Effector memory CD8-positive, alpha-beta T cell (primary cell): ENCODE measurements at places on chromosomes 12 and 14.

DNA sequence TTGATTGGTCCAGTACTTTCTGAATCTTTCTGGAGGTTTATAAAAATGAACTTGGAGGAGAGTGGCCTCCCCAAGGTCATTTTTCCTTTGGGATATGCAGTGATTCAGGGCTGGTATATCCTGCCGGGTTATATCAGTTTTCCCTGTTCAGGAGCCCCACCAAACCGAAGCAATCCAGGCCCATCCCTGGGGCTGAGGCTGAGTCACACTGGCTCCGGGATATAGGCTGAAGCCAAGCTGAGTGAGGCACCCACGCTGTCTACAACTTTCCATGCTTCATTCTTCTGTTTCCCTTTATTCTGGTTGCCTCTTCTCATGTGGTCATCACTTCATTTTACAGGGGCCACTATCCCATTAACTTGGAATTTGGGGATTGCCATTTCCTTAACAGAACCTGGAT, 3.4 kb downstream of the SSPN start:
- no peaks in the 10 kb centered on the region for H3K36me3 ChIP-seq
- H3K27me3 ChIP-seq: peaks cover 49% of the 10 kb centered on the region

- H3K4me3 ChIP-seq: no peak overlapping the region
- no peaks in the 10 kb centered on the region for H3K36me3 ChIP-seq
- no peak for DNase-seq
- H3K27me3 ChIP-seq: no peaks in the 10 kb centered on the region
These were observed 68.5 kb upstream of the FUT8 start for GRCh38 chr14:65344011-65344410.

DNA sequence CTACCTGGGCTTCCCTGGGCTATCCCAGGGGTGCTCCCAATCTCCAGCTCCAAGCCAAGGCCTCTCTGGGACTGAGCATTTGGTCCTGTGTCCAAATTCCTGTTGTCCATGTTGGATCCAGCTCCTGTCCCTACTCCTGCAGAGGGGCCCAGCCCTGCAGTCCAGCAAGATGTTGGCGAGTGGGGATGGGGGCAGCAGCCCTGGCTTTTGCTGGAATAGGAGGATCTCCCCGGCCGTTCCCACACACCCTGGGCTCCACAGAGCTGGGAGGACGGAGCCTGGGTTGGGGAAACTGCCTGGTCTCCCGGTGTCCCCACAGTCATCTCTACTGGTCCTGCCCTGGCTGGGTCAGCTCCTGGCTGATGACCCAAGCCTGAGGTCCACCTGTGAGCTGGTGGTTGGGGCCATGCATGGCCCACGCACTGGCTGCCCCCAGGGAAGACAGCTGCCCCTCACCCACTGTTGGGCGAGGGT, 219.6 kb upstream of the C14orf180 start:
- peaks cover 4% of the 10 kb centered on the region for H3K4me1 ChIP-seq
- peaks cover 3% of the 10 kb centered on the region for H3K36me3 ChIP-seq
- no peak overlapping the region for H3K27ac ChIP-seq
- no peak for DNase-seq

DNA sequence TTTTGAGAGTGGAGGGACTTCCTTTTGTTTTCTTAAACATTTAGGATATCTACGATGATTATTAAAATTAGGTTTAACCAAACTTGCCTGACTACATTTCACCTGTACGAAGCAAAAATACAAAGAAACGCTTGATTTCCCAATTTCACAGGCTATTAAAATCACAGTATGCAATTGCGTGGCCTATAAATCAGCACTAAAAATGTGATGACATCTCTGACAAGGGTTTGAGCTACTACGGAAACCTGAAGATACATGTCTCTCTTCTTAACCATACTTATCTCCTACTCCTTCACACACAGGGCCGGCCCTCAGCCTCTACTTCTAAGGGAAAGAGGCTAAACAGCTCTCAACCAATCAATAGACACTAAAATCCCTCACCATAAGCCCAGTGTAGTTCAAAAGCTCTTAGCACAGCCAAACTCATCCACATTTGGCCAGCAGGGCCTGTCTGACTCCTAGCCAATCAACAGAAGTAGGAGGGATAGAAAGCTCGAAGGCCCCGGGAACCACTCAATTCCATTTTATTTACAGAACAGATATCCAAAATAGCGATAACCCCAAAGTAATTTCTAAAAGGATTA, 137.3 kb downstream of the FOXN3 start:
- H3K36me3 ChIP-seq: peaks cover 6% of the 10 kb centered on the region
- no peak for DNase-seq
- H3K4me1 ChIP-seq: peaks cover 47% of the 10 kb centered on the region
- no peaks in the 10 kb centered on the region for H3K27me3 ChIP-seq
- no peak overlapping the region for H3K27ac ChIP-seq

DNA sequence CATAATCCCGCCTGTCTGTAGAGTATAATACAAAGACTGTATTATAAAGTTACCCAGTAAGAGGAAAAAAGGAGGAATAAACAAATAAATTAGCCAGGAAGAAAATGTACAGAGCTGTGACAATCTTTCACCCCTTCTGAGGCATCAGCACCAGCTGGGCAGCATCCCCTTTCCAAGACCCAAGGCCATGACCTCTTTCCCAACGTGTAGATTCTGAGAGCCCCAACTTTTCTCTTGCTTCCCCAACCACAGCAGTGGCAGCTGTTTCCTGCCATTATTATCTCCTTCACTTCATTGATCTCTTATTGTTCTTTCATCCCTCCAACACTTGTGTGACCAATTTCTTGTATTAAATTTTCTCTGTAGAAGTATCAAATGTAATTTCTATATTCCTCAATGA, 101.6 kb downstream of the BBS10 start:
- H3K36me3 ChIP-seq: no peaks in the 10 kb centered on the region
- no peak for DNase-seq
- no peak overlapping the region for H3K27ac ChIP-seq
- peaks cover 22% of the 10 kb centered on the region for H3K27me3 ChIP-seq
- H3K4me3 ChIP-seq: no peak overlapping the region

DNA sequence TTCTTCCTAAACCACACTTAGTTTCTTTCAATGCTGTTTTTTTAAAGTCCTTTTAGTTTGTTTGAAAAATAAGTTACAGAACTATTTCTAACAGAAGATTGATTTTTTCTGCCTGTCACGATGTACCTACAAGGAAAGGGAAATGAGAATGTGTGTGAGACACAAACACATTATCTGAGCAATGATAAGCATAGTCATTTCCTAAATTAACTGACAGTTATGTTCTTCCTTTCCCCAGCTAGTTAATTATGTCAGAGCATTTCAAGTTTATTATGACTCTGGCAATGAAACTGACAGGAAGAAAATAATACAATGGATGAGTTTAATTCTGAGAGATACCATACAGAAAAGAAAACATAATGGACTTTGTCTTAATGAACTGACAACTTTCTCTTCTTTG, 21.3 kb upstream of the LDHB start:
- no peak for DNase-seq
- H3K27ac ChIP-seq: no peak overlapping the region
- H3K27me3 ChIP-seq: peaks cover 6% of the 10 kb centered on the region
- peaks cover 4% of the 10 kb centered on the region for H3K36me3 ChIP-seq

- H3K4me1 ChIP-seq: peaks cover 8% of the 10 kb centered on the region
- H3K36me3 ChIP-seq: peaks cover 12% of the 10 kb centered on the region
- no peaks in the 10 kb centered on the region for H3K27me3 ChIP-seq
- no peak overlapping the region for H3K4me3 ChIP-seq
- no peak for DNase-seq
These were observed 13.4 kb downstream of the ATXN2 start for GRCh38 chr12:111585690-111586089.

GRCh38 chr12:119204671-119205285, 26.0 kb downstream of the HSPB8 start:
- H3K4me1 ChIP-seq: no peaks in the 10 kb centered on the region
- no peaks in the 10 kb centered on the region for H3K36me3 ChIP-seq
- no peak overlapping the region for H3K27ac ChIP-seq
- no peak for DNase-seq
- no peak overlapping the region for H3K4me3 ChIP-seq
- no peaks in the 10 kb centered on the region for H3K27me3 ChIP-seq

DNA sequence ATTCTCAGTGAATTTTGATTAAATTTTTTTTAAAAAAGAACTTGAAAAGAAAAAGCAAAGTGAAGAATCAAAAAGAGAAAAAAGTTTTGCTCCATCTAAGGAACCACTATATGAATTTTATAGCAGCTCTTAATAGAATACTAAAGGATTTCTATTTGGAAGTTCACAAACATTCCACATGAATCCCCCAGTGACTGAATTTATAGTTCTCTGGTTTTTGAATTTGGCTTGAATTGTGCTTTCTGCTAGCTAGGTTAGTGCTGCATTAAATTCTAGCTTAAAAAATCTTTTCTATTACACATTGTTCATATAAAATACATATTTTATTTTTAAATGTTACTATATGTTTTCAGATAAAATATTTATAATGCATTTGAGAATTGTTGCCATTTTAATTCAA, 675.4 kb downstream of the RERGL start:
- H3K4me1 ChIP-seq: no peaks in the 10 kb centered on the region
- no peaks in the 10 kb centered on the region for H3K36me3 ChIP-seq
- H3K4me3 ChIP-seq: no peak overlapping the region
- H3K27ac ChIP-seq: no peak overlapping the region

DNA sequence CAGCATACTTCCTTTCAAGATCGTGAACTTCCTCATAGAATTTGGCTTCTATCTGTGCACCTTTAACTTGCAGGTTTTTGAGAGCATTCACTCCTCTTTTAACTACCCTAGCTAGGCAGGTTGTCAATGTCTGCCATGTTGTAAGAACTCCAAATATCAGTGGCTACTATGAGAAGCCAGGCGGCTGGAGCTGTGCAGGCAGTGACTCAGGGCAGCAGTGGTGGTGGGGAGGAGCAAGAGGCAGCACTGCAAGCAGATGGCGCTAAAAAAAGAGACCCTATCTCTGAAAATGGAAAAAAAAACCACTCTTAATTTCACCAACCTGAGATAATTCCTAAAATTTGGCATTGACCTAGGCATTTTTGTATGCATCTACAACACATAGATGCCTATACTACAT, 28.5 kb downstream of the YARS2 start:
- no peak overlapping the region for H3K4me3 ChIP-seq
- H3K36me3 ChIP-seq: peaks cover 57% of the 10 kb centered on the region
- H3K27ac ChIP-seq: no peak overlapping the region
- H3K27me3 ChIP-seq: no peaks in the 10 kb centered on the region
- no peaks in the 10 kb centered on the region for H3K4me1 ChIP-seq

DNA sequence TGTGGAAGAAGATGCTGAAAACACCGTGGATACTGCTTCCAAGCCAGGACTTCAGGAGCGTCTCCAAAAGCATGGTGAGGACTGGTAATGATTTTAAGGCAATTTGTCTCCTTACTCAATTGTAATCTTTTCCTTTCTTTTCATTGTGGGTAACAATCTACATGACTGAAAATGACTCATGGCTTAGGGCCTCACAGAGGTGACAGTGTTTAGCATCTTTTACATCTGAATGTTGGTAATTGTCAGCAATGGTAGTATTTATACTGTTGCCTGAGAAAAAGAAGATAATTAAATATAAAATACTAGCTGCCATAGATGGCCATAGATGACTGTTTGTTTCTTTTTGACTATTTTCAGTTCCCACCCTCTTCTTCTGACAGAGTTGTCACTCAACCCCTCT, 31.6 kb downstream of the TULP3 start:
- no peak for DNase-seq
- H3K27ac ChIP-seq: no peak overlapping the region
- peaks cover 26% of the 10 kb centered on the region for H3K36me3 ChIP-seq
- H3K4me1 ChIP-seq: peaks cover 3% of the 10 kb centered on the region
- H3K27me3 ChIP-seq: no peaks in the 10 kb centered on the region

DNA sequence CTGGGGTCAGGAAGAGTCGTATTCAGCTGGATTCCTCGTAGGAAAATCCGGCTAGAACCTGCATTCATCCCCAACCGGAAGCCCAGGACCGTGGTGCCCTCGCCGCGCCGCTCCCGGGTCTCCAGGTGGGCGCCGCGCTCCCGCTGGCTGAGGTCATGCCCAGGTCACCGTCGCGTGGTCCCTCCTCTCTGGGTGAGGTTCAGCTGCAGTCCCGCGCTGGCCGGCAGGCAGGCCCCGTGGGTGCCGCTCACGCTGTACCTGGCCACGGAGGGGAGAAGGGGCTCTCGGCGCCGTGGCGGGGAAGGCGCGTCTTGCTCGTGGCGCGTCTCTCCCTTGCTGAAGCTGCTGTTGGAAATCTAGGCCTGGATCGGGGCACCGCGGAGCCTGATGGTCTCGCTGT, 44.5 kb downstream of the LRTM2 start:
- no peak overlapping the region for H3K27ac ChIP-seq
- H3K36me3 ChIP-seq: no peaks in the 10 kb centered on the region
- no peak overlapping the region for H3K4me3 ChIP-seq

GRCh38 chr12:120321382-120322202, 6.0 kb downstream of the PLA2G1B start:
- peaks cover 20% of the 10 kb centered on the region for H3K4me1 ChIP-seq
- H3K4me3 ChIP-seq: no peak overlapping the region
- no peaks in the 10 kb centered on the region for H3K27me3 ChIP-seq
- no peak for DNase-seq
- H3K27ac ChIP-seq: no peak overlapping the region

- no peak overlapping the region for H3K4me3 ChIP-seq
- peaks cover 23% of the 10 kb centered on the region for H3K27me3 ChIP-seq
- DNase-seq: no peak
- no peak overlapping the region for H3K27ac ChIP-seq
- H3K36me3 ChIP-seq: no peaks in the 10 kb centered on the region
These were observed 93.9 kb upstream of the NCOR2 start for GRCh38 chr12:124661341-124661740.

- no peak overlapping the region for H3K27ac ChIP-seq
- no peaks in the 10 kb centered on the region for H3K27me3 ChIP-seq
- H3K36me3 ChIP-seq: no peaks in the 10 kb centered on the region
- no peak overlapping the region for H3K4me3 ChIP-seq
- no peaks in the 10 kb centered on the region for H3K4me1 ChIP-seq
These were observed 52.8 kb downstream of the FRMD6 start for GRCh38 chr14:51704545-51704944.

DNA sequence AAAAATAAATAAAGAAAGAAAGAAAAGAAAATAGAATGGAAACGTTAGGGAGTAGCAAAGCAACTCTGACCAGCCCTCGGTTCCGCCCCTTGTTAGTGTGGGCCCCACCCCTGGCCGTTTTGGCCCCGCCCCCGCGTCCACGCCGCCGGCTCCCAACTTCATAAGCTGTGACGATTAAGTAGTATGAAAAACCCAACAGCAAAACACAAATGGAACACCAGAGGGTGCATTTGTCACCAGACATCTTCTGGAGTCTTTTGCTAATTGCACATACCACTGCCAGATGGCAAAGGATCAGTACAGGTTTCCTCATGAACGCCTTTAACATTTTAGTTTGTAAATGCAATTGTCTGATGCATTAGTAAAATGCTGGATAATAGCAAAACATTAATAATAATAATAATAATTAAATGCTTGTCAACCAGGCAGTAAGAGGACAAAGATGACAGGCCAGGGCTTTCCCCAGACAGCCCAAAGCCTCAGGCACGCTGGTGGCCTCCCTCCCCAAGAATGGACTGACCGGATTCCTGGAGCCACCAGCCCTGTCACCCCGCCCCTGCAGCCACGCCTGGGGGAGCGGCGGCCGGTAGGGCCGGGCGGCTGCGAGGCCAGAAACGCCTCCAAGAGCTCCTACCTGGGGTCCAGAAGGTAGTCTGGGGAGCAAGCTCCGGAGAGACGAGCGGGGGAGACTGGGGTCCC, 23.6 kb downstream of the HSP90AA1 start:
- peak; percentile 58 for DNase-seq
- H3K36me3 ChIP-seq: no peaks in the 10 kb centered on the region
- no peak overlapping the region for H3K4me3 ChIP-seq
- no peak overlapping the region for H3K27ac ChIP-seq
- peaks cover 7% of the 10 kb centered on the region for H3K4me1 ChIP-seq
